GM06990 (cell line): ENCODE measurements at places on chromosomes 6 and 20.

DNA sequence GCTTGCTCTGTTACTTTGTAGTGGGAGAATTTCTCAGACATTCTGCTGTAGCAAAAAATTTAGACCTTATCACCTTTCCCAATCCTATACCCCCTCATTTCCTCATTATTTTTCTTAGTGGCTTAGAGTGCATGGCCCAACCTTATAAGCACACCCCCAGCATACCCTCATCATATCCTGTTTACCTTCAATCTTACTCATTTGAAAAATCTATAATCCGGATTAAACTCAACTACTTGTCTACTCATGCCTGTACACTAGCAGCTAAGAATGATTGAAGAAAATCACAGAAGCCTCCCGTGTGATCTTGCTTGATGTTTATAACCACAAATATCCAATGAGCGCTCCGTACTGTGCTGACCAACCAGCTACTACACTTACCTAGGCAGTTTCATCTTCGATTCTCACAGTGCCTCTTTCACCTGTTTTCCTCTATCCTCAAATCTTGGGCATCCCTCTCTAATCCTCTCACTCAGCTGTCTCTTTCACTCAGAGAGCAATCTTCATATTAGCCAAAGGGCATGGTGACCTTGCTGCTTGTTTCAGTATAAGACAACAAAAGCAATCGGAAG is 36.6 kb downstream of the AIG1 start:
- no peak for DNase-seq

- DNase-seq: no peak
Observed at GRCh38 chr6:52509281-52510212, 67.3 kb downstream of the TRAM2 start.

GRCh38 chr6:37845026-37845911 is 25.7 kb downstream of the ZFAND3 start:
- no peak for DNase-seq

- DNase-seq: no peak
Observed at GRCh38 chr6:159797554-159797953, 2.5 kb upstream of the PNLDC1 start.

DNA sequence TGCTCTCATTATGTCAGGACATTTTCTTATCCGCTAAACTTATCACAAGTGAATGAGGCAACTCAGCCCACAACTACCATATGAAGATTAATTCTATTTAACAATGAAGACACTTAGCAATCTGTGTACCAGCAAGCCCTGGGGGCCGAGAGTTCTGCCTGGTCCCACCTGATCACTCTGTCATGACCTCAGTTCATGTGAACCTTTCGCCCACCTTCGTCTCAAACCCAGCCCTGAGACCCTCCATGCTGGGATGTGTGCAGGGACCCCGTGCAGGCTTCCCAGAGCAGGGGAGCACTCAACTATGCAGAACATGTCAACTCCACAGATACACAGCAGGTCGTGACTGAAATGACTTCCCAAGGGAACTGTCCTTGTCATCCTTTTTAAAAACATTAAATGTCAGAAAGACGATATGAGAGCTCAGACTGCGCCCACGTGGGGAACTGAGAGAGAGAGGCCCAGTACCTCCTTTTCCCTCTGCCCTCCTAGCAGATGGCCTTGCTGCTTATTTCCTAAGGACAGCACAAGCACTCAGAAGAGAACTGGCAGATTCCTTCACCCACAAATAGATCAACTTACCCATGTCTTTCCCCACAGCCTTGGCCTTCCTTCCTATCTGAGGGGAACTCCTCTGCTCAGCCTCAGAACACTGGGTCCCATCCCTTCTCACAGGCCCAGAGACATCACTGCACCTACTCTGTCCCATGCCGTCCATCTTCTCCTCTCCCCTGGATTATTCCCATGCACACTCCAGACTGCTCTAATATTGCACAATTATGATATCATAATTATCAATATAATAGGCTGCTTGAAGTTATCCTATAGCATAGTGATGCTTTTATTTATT is 11.5 kb downstream of the ABHD12 start:
- no peak for DNase-seq

DNA sequence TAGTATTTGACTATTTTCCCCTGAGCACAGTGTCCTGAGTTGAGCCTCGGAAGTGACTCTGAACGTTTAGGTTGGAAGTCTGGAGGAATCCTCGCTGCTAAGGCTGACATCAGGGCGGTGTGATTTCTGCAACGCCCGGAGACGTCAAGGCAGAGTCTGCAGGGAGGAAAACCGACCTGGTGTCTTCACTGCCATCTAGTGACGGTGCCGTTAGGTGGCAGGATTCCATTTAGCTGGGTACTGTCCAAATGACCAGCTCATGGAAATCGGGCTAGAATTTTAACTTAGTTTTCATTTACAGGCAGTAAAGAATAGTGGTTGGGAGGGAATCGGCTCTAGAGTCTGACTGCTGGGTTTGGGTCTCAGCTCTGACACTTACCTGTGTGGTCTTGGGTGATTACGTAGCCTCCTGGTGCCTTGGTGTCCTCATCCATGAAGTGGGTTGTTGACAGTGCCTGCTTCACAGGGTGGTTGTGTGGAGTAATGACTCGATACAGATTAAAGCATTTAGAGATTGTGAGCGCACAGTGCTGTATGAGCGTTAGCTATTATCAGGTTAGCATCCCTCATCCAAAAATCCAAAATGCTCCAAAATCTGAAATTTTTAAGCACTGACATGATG is 35.0 kb downstream of the FOXF2 start:
- DNase-seq: no peak

- no peak for DNase-seq
Observed at GRCh38 chr6:116266803-116267202, 12.9 kb downstream of the TSPYL1 start.

DNA sequence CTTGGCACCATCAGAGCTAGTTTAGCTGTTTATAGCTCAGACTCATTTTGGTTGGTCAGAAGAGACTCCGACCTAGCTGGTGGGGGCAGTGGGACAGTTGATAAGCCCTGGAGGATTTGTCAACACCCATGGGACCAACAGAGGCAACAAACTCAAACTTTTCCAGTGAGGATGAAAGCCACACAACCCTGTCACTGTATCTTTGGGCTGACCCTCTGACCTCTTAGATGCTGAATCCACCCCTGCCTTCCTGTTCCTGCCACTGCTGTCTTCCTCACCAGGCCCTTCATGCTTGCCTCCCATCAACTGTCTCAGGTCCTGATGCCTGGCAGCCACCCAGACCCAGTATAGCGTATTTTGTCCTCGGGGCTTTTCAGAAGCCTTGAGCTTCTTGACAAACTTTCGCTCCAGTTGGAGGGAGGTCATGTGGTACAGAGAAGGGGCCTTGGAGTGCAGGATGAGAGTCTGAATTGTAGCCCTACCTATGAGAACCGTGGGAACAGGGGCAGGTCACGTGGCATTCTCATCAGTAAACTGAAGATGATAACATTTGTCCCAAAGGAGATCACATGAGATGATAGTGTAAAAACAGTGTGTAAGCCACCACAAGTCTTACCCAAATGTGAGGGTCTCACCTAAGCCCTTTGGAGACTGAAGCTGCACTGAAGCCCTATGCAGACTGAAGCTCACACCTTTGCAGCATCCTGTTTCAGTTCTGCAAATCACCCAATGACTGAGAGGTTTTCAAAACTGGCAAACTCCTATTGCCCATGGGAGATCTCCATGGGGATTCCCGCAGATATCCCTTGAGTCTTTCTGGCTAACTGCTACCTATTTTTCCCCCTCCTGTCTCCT is 72.0 kb upstream of the F13A1 start:
- DNase-seq: peak; percentile 76

DNA sequence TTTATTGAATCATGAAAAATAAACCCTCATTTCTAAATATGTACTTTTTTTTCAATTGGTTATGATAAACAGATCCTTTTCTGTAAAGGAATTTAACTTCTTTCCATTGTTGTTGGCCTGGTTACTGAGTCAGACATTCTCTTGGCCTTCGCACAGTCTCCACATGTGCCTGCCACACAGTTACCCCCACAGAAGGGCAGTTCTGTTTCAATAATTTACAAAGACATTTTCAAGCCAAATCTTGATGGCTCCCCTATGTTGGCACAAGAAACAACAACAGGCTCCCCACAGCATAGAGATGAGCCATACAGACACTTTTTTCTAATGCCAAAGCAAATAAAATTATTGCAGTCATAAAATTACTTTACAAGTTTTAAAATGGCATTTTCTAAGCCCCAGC is 55.6 kb upstream of the BEND6 start:
- no peak for DNase-seq

GRCh38 chr6:10690651-10691445 is 3.6 kb downstream of the C6orf52 start:
- no peak for DNase-seq
